ENCODE measurements at places on chromosomes 2 and 18.

DNA sequence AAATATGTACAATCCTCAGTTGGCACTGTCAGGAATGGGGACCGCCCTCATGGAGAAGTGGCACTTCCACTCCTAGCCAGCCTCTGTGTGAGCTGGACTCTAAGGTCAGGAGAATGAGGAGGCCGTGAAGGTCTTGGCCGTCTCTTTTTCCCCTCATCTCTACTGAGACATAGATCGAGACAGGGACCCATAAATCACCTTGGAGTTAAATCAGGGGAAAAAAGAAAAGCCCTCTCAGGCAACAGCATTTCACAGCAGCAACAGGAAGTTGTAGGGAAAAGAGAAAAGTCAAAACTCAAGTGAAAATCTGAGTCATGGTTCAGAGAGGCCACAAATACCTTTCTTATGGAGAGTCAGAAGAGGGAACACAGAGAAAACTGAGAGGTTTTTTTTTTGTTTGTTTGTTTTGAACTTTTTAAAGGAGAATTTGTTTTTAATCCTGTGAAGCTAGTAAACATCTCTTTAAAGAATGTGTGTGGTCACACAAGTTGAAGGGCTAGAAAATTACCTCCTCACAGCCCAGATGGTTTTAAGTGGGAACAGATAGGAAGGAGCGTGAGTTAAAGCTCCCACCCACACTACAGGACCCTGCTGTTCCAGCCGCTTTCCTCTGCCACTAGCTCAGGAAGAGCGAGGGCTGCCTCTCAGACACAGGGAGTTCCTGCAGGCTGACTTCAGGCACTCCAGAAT is 30.6 kb upstream of the CYP1B1 start:
- no peaks in the 10 kb centered on the region for H3K36me3 ChIP-seq
- H3K4me1 ChIP-seq, result peaks cover 12% of the 10 kb centered on the region
- H3K27ac ChIP-seq, result peak overlapping the region; percentile 74

- no peaks in the 10 kb centered on the region for H3K27me3 ChIP-seq
- H3K36me3 ChIP-seq, result no peaks in the 10 kb centered on the region
- DNase-seq, result no peak
- no peak overlapping the region for H3K4me3 ChIP-seq
These were observed 179.7 kb downstream of the EVA1A start for GRCh38 chr2:75381032-75381431.

DNA sequence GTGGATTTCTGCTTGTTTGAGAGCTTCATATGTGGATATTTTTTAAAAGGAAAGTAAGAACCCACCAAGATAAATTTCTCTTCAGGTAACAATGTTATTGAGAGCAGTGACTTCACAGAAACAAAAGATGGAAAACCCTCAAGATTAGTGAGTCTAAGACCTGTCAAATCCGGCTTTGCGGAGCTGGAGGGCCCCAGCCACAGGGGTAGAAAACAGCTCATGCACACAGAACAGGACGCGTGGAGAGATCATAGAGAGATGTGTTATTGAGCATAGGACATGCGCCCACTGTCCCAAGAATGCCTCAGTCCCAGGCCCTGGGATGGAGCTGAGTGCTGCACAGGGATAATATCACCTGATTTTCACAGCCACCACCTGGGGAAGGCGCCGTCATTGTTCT is 21.3 kb downstream of the EDAR start:
- H3K4me3 ChIP-seq, result no peak overlapping the region
- DNase-seq, result no peak
- no peaks in the 10 kb centered on the region for H3K36me3 ChIP-seq
- H3K4me1 ChIP-seq, result peaks cover 3% of the 10 kb centered on the region

- no peaks in the 10 kb centered on the region for H3K27me3 ChIP-seq
- no peak for DNase-seq
- no peaks in the 10 kb centered on the region for H3K4me1 ChIP-seq
- no peaks in the 10 kb centered on the region for H3K36me3 ChIP-seq
- H3K27ac ChIP-seq, result no peak overlapping the region
These were observed 381.4 kb downstream of the CCDC85A start for GRCh38 chr2:56565143-56565542.

- no peak overlapping the region for H3K4me3 ChIP-seq
- peaks cover 7% of the 10 kb centered on the region for H3K4me1 ChIP-seq
- H3K27me3 ChIP-seq, result peaks cover 30% of the 10 kb centered on the region
- DNase-seq, result no peak
These were observed 194.9 kb upstream of the POU3F3 start for GRCh38 chr2:104658904-104659591.
